ENCODE measurements at places on chromosomes 1 and 21. TPM values are rescaled to one million over a fixed set of nuclear protein-coding genes. Genes with fewer than 3 reads are reported as not detected.

VTCN1 gene
- not detected for total RNA-seq

C1QB gene
- total RNA-seq, result not detected

TSPAN2 gene
- 1.1 TPM for total RNA-seq

NSL1 gene
- total RNA-seq, result 30.7 TPM

MSH4 gene
- not detected for total RNA-seq

ANXA9 gene
- total RNA-seq, result 0.95 TPM

SPTA1 gene
- total RNA-seq, result not detected

TMEM51 gene
- total RNA-seq, result 28.6 TPM

AADACL3 gene
- not detected for total RNA-seq

LGR6 gene
- total RNA-seq, result 0.77 TPM

TMEM200B gene
- total RNA-seq, result 0.08 TPM

TTC24 gene
- not detected for total RNA-seq

CLDN14 gene
- not detected for total RNA-seq

ACTN2 gene
- total RNA-seq, result 0.05 TPM

IGSF21 gene
- total RNA-seq, result not detected

MYBPH gene
- total RNA-seq, result not detected

SPRR4 gene
- not detected for total RNA-seq
